HL-60 (cell line): ENCODE measurements at places on chromosomes 7 and 10.
A peak's percentile ranks its signal among the peaks of the same experiment; 100 is the strongest.

DNA sequence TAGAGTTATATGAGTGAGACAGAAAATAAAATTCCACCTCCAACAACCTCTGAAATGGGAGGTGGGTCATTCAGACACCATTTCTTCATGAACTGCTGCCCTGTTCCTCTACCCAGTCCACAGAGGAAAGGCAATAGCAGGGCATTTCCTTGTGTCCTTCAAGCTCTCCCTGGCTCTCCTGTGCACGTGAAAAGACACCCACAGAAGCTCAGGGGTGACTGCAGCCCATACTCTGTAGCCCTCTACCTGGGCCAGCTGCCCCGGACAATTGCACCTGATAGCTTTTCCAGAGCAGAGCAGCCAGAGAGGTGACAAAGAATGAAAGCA, 10.0 kb downstream of the ST8SIA6 start:
- no peak for DNase-seq

- no peak for DNase-seq
Observed at GRCh38 chr7:137755846-137756651, 90.7 kb downstream of the DGKI start.

DNA sequence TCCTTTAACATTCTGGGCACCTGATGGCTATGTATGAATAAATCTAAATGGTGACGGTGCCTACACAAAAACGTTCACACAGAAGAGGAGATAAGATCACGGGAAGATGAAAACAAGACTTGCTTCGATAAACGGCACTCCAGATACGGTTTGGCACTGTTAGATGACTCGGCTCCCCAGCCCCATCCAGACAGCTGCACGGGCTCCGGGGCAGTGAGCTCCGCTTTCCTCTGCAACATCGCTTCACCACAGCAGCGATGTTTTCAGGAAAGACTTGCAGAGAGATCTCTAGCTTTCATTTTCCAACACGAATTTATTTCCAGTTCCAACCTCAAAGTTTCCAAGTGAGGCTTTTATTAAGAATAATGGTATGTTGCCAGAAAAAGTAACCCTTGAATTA, 132.1 kb downstream of the KLF6 start:
- DNase-seq = no peak

DNA sequence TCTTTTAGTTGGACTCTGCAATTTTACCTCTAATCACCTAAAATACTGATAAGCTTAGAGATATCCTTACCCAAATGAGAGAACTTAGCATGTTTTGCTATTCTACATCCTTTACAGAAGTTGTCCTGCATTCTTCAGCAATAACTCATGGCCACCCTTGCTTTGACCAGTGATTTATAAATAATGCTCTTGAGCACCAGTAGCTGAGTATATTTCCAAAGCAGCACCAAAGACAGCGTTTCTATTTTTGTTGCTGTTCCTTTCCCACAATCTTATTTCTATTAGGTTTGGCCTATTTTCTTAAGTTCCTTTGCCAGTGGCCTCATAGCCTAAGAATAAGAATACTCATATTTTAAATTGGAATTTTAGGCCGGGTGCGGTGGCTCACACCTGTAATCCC, 15.0 kb downstream of the ARPC1A start:
- DNase-seq = no peak

- no peak for DNase-seq
Observed at GRCh38 chr7:152667958-152668357, 8.0 kb downstream of the XRCC2 start.

DNA sequence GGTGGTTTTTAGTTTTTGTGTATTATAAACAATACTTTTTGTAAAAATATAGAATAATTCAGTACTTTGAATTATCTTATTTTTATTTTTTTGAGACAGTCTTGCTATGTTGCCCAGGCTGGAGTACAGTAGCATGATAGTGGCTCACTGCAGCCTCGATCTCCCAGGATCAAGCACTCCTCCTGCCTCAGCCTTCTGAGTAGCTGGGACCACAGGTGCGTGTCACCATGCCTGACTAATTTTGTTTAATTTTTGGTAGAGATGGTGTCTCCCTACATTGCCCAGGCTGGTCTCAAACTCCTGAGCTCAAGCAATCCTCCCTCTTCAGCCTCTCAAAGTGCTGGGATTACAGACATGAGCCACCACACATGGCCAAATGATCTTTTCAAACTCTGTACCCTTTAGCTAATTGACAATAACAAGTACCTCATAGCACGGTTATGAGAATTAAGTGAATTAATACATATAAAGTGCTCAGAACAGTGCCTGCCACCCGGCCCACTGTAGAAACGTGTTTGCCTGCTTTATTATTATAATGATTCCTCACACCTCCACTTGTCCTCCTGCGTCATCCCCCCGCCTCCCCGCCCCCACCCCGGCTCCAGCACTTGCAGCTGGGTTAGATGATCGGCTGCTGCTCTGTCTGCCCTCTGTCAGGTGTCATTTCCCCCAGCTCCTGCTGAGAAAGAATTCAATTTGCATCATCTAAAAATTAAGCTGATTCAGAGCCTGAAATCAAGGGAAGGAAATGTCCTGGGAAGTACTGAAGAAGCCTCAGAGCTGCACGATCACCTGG, 53.6 kb upstream of the NRF1 start:
- no peak for DNase-seq

GRCh38 chr7:132609222-132609621, 33.0 kb upstream of the PLXNA4 start:
- DNase-seq = no peak

GRCh38 chr7:30251708-30252329, 32.6 kb upstream of the ZNRF2 start:
- DNase-seq = no peak

DNA sequence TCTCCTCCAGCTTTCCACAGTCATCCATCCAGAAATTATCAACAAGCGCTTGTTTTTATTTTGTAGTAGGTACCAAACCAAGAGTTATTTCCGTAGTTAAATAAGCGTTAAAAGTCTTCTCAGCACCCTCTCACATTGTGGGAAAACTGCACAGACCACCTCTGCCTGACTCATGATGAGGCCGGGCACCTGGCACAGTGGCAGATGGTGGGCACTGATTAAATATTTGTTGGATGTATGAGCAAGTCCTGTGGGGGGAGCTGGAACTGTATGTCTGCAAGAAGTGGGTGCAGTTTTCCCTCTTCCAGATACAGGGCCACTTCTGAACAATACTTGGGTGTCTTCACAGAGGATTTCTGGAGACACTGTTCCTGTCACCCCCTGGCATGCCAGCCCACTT, 5.3 kb upstream of the REPIN1 start:
- no peak for DNase-seq

DNA sequence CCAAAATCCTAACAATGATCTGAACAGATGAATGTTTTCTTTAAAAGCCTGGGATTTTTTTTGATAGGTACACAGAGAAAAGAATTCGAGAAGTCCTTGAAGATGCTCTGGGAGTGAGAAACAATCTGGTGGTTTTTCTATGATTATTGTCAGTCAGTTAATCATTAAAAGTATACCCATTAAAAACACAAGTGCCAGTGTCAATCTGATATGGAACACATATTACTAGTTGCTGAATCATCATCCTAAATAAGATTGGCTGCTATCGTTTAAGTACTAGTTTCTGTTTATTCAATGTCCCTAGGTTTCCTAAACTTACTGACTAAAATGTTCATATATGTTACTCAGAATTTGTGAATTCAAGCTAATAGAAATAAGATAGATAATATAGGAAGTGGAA, 16.1 kb downstream of the COL28A1 start:
- no peak for DNase-seq

GRCh38 chr10:99470327-99470726, 39.9 kb upstream of the GOT1 start:
- no peak for DNase-seq

DNA sequence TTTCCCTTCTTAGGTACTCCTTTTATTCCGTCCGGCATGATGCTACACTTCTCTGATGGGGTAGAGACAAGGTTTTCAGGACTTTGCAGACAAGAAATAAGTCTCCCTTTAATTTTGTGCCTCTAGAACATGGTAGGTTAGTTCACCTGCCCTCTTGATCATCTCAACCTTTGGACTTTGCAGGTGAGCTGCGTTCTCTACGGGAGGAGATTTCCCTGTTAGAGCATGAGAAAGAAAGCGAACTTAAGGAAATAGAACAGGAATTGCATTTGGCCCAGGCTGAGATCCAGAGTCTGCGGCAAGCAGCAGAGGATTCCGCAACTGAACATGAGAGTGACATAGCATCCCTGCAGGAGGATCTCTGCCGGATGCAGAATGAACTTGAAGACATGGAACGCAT, 9.2 kb downstream of the CCDC136 start:
- DNase-seq = no peak

DNA sequence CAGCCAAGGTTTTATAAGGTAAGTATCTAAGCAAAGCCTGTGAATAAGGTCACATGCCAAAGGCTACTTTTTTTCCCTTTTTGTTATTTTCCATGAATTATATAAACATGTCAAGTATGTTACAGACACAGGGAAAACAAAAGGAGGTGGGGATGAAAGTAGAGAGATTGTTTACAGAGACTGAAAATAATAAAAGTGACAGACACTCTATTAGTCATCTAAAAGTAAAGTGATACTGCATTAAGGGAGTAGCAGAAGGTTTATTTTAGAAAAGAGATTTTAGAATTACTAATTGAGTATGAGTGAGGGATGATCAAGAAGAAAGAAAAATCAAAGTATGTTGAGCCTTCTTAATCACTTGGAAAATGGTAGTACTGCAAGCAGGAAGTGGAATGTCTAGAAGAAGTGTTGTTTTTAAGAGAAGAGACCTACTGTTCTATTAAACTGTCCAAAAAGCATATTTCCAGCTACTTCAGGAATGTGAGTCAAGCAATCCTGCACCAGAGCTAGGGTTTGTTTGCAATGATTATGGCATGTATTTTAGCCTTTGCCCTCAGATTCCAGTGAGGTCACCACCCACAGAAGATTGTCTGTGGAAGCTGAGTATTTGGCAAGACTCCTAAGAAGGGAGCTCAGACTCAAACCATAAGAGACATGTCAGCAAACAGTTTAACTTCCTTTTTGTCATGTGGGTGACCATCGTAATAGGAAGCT, 177.9 kb upstream of the PLXDC2 start:
- DNase-seq = peak; percentile 19

DNA sequence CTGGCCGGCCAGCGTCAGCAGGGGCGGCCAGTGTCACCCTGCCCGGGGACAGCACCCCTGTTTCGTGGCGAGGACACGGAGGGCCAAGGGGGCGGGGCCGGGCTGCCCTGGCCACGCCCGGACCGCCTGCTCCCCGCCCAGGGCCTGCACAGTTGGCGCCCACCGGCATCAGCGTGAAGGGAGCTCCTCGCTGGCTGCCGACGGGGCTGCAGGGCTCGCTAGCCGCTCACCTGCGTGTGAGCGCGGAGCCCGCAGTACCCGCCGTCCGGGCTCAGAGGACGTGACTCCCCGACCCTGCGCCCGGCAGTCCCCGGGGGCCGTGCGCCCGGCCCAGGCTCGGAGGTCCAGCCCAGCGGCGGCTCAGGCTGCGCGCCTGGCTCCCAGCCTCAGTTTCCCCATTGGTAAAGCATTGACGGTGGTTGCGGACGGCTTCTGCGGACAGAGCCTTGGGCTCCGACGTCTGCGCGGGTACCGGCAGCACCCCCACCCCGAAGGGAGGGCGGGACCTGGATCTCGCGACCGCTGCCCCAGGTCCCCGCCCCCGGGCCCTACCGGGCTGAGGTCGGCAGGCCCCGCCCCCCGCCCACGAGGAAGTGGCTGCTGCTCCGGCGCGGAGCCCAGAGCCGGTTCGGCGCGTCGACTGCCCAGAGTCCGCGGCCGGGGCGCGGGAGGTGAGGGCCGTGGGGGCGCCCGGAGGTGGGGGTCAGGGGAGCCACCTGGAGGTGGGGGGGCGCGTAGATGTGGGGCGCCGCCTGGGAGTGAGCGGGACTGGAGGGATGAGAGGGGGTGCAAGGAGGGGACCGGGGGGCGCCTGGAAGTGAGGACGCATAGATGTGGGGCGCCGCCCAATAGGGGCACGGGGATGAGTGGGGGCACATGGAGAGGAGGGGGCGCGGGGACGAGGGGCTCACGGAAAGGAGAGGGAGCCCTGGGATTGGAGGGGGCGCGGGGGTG, at the start of gene ARPC1B:
Gene ARPC1B, plus strand, starts transcription at position 620 of the 954 bp plus-strand sequence. CDS start 10,985 bp downstream, outside the sequence.
- DNase-seq = peak; percentile 79

- DNase-seq = no peak
Observed at GRCh38 chr10:17836942-17837341, 27.8 kb downstream of the MRC1 start.

GRCh38 chr7:40598915-40599314, 464.1 kb downstream of the SUGCT start:
- peak; percentile 91 for DNase-seq

- DNase-seq = no peak
Observed at GRCh38 chr7:51827631-51828030, 511.0 kb upstream of the COBL start.

- no peak for DNase-seq
Observed at GRCh38 chr7:111074071-111074747, 16.7 kb upstream of the LRRN3 start.

DNA sequence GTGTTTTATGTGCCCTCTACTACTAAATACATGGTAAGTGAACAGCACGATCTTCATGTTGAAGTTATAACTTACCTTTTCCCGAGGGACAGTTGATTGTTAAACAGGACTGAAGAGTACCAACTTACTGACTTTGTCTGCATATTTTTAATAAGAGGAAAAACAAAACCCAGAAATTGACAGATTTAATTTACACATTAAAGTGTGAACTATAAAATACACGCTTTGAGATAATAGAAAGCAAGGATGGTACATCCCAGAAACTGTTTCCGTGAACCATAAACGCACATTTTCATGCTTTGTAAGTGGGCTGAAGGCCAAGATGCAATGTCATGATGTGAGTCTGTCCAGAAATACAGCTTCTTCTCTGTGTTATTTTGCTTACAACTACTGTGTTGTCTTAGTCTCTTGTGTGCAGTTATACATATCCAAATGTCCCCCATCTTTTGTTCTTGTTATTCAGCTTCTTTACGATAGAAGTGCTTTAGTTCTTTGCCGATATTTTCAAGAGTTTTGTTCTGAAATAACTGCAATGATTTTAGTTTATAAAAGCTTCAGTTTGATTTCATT, 190.1 kb downstream of the MLLT10 start:
- no peak for DNase-seq

GRCh38 chr10:3072641-3073360, 5.5 kb downstream of the PFKP start:
- no peak for DNase-seq

DNA sequence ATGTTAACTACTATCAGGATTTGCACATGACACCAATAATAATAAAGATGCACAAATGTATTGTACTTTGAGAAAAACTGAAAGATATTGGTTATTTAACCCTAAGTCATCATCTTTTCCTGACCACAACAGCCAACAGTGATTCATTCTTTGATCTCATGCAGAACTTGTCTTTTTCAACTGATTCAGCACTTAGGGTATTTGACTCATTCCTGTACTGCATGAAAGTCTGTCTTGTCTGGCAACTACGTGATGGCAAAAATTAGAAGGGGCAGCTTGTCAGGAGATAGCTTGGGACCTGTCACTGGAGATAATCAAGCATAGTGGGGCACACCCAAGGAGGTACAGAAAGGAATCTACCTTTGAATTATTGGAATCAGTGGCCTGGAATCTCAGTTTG, 77.8 kb upstream of the LRRC17 start:
- no peak for DNase-seq
